ENCODE measurements at places on chromosomes 7 and 10.

DNA sequence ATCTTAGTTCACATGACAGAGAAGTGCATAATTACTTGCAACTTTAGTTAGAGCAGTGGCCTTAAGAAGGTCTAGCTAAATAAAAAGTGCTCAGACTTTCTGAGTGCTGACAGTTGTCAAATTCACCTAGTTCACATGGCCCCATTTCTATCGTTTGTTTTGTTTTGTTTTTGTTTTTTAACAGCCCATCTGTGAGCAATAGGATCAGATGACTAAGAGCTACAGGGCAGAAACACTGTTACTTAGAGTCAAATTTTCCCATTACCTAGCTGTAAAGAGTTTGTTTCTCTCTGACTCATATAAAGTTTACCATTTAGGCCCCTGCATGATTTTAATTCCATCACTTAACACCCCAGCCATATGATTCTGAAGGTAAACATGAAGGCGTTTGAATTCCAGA lies 18.8 kb downstream of the CAV1 start:
- no peak for DNase-seq

DNA sequence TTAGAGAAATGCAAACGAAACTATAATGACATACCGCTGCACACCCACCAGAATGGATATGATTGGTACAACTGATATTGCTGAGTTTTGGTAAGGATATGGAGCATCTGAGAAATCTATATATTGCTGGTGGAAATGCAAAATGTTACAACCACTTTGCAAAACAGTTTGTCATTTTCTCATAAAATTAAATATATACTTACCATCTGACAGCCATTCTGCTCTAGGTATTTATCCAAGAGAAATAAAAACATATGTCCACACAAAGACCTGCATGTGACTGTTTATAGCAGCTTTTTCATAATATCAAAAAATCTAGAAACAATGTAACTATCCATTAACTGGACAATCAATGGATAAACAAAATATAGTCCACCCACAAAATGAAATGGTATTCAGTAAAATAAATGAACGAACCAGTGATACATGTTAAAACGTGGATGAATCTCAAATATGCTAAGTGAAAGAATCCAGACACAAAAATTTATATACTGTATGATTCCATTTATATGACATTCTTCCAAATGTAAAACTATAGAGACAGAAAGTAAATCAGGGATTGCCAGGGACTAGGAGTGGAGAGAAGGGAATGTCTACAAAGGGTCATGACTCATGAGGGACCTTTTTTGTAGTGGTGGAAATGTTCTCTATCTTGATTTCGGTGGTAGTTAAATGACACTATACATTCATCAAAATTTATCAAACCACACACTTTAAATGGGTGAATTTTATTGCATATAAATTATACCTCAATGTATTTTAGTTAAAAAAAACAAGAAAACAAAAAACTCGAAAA lies 312.0 kb upstream of the GLI3 start:
- no peak for DNase-seq

DNA sequence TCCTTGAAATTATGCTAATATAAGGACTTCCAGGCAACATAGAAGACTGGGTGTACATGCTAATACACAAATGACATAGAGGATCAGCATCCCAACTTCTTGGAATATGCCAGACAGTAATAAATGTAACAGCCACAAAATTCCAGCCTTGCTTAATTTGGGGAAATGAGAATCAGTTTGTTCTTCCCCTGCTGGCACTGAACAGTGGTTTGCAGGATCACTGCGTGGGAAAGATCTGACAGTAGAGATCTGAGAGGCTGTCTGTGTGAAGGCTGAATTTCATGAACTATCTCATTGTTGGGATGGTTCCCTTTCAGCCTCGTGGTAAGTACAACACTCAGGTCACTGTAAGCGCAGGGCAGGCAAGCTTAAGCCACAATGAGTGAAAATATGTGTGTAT lies 1078.0 kb downstream of the LRMDA start:
- no peak for DNase-seq

- DNase-seq = no peak
These were observed 258.1 kb downstream of the RPS24 start for GRCh38 chr10:78291722-78292121.

DNA sequence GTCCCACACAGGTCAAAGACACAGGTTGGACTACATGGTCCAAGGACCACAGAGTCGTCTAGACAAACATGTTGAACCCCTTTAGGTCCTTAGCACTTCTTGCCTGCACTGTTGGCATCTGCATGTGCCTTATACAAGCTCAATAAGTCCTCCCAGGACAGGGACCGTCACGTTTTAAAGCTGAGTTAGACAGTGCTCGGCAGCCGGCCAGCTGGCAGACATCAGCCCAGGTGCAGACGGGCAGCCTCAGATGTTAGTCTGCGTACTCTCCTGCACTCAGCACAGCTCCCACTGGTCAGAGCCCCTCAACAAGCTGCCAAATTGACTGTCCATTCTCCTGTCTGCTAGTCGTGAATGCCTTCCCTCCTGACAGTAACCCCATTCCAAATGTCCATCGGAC lies 34.9 kb downstream of the PARP12 start:
- DNase-seq = no peak

DNA sequence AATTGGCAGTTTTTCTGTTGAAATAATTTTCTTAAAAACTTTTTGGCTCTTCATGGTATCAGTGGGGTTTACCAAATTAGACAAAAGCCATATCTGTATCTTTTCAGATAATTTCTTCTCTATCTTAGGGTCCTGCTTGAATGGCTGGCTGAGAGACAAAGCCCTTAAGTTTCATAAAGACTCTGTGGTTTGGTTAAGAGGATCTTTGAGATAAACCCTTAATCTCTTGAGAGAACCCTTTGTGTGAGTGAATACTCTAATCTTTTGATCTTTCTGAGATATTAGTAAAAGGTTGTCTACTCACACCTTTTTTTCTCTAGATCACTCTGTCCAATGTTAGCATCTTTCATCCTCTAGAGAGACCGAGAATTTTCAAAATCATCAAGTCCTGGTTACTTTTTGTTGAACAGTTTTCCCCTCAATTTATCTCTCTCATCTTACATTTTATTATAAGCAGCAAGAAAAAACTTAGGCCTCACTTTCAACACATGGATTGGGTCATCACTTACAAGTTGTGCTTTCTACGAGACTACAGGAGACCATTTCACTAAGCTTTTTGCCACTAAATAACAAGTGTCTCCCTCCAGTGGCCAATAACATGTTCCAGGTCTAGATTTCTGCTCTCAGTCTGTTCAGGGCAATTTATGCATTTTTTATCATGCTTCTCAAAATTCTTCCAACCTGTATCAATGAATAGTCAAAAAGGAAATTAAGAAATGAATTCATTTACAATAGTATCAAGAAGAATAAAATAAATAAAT lies 28.4 kb downstream of the DNAJC9 start:
- no peak for DNase-seq

DNA sequence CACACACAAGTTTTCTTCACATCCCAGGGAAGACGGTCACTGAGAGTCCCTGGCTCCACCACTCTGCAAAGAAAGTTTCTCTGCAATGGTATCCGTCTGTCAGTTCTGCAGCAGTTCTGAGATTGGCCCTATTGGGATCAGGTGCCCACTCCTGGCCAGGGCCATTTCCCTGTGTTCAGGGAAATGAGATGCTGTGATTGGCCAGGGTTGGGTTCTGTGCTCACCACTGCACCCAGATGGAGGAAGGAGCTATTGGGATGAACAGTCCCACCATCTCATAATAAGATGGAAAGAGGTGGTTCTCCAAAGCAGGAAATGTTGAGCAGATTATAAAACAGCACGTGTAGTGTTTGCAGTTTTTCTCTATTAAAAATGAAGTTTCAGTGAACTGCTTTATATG lies 13.3 kb upstream of the PIP4K2A start:
- no peak for DNase-seq

- no peak for DNase-seq
These were observed 359.4 kb upstream of the NFE2L3 start for GRCh38 chr7:25792586-25792985.

GRCh38 chr7:38806912-38807311 lies 102.1 kb downstream of the VPS41 start:
- no peak for DNase-seq

- no peak for DNase-seq
These were observed 11.3 kb upstream of the SAMD8 start for GRCh38 chr10:75099952-75100763.

DNA sequence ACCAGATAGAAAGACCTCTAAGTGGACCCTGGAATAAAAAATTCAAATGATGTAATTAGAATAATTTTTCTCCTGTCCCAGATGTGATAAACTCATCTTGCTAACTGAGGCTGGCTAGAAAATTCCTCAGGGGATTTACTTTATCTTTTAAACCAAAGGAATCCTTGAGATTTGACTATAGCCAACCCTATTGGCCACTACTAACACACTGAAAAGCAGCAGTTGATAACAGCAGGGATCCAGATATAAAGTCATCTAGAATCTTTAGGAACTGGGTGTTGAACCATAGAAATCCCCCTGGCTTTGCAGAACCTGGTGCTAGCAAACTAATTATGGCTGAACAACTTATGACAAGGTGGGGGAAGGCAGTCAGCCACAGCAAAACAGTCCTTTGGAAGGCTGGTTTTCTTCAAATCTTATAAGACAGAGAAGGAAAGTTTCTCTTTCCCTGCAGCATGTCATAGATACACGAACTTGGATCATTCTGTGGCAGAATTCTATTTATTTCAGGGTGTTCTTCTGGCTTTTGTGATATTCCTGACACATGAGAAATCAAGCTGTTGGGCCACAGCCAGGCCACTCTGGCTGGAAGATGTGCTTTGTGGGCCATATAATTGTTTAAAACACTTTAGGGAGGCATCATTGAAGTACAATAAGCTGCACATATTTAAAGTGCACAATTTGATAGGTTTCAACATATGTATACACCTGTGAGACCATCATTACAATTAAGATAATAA lies 643.6 kb downstream of the SORCS3 start:
- DNase-seq = no peak

DNA sequence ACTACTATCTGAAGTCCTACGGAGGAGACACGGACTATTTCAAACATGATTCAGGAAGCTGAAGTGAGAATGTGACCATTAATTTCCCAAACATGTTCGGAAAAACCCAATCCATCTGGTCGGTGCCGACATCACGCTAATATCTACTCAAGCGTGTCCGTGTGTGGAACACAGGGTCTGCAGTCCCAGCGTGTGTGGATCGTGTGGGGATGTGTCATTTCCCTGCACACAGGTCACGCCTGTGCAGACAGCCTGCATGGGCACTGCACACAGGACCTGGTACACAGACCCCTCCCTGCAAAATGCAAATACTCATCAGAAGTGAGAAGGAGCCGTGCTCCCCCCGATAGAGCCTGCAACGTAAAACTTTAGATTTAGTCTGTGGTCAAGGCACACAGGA lies 57.8 kb downstream of the CARD11 start:
- DNase-seq = no peak

- DNase-seq = no peak
These were observed 348.2 kb downstream of the PTPRN2 start for GRCh38 chr7:158239290-158239981.

GRCh38 chr7:69568266-69568665 lies 30.0 kb upstream of the AUTS2 start:
- DNase-seq = no peak

DNA sequence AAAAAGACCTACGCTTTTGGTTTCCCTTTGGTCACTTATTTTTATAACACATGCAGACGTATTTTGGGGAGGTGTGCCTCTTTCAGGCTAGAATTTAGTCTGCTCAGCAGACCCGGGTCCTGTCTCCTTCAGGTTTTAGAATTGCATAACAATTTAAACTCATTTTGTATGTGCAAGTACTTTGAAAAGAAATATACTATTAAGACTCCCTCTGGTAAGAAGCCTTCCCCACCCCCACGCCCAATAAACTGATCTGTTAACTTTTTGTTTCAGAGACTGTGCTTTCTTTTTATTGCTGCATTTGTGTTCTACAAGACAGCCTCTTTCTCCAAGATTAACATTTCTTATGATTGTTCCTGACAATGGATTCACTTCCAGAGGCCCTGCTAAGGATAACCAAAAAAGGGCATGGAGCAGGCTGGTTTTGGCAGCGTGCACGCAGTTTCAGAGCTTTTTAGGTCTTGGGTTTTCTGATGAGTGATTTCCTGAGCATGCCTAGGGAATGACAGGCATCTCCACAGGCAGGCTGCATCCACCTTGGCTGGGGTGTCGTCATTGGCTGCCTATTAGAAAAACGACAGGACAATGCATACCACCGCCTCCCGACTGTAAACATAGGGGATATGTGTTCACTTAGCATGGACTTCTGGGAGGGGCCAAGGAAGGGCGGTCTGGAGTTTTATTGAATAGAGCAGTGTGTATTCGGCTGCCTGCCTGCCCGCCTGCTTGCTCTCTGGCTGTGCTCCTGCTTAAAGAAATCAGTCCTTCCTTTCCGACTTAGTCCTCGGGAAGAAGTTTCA lies at the start of gene CALD1:
TSS of gene CALD1 (plus strand) at position 694 of the 800 bp plus-strand sequence. CDS start 88,100 bp downstream, outside the sequence.
- DNase-seq = peak; percentile 79

DNA sequence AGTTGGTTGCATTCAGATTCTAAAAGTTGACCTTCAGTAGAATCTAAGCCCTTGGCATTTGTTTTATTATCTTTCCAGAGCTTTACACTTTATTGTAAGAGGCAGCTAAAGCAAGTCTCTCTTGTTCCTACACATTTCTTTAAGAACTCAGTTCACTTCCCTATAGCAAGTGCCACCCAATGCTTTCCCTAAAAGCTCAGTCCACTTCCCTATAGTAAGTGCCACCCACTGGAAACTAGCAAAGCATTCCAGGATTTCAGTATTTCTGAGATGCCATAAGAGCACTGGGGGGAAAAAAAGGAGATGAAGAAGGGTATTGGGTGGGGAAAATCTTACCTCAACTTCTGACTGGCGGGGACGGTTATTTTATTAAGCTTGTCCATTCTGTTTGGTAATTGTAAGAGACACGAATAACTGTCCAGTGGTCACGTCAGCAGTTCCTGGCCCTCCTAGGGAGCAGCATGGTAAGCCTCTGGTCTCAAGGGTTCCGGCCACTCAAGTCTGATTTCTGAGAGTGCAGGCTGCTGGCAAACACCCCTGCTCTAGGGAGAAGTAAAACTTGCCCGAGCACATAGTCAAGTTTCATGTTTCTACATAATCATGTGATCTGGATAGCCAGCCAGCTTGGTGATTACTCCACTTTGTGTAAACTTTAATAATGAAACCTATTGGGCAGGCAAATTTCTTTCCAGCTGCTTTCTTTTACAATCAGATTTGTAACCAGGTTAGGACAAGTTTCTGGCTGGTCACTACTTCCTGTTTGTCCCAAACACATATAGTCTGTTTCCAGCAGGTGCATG lies at the start of gene BLNK:
TSS of gene BLNK (minus strand) at position 554 of the 800 bp plus-strand sequence. CDS start at position 383, 171 bp downstream.
- DNase-seq = no peak

DNA sequence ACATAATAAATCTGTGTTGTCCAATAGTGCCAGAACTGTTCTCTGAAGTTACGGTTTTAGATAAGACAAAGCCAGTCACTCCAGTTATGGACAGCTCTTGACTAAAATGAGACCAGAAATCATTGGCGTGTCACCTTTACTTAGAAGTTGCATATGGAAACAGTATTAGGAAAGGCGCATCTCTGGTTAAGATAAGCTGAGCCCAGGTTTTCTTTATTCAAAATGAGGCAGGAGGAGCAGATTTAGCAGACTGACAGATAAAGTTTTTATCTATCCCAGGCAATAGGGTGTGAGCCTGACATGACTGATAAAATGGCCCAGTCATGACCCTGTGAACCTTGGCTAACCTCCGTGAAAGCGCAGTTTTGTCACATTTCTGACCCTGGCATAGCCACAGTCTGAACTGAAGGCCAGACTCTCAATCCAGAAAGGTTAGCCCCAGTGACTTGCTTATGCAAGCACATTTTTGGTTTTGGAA lies 4.2 kb downstream of the CYP26A1 start:
- DNase-seq = no peak
